ENCODE measurements at places on chromosomes 7 and 10.

- no peak overlapping the region for H3K27ac ChIP-seq
- no peaks in the 10 kb centered on the region for H3K27me3 ChIP-seq
- no peak for DNase-seq
- H3K36me3 ChIP-seq = no peaks in the 10 kb centered on the region
- no peak overlapping the region for H3K4me3 ChIP-seq
These were observed 125.6 kb upstream of the TNRC18 start for GRCh38 chr7:5549096-5549763.

DNA sequence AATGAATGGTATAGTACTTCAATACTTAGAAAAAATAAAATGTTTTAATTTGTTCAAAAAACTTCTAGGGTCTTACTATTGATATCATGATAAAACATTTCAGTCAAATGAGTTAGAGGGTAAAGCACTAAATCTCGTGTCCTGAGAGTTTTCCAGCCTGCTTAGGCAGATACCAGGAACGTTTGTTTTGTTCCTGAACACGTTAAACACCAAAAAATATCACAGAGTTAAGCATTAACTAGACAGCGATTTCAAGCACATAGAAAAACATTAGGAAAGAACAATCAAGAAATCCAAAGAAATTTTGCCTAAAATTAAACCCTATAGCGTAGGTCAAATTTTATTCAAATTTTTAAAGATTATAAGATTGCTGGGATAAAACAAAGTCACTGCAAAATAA lies 204.6 kb upstream of the AGR3 start:
- H3K4me1 ChIP-seq = no peaks in the 10 kb centered on the region
- no peak overlapping the region for H3K4me3 ChIP-seq
- H3K36me3 ChIP-seq = no peaks in the 10 kb centered on the region
- H3K27me3 ChIP-seq = no peaks in the 10 kb centered on the region

DNA sequence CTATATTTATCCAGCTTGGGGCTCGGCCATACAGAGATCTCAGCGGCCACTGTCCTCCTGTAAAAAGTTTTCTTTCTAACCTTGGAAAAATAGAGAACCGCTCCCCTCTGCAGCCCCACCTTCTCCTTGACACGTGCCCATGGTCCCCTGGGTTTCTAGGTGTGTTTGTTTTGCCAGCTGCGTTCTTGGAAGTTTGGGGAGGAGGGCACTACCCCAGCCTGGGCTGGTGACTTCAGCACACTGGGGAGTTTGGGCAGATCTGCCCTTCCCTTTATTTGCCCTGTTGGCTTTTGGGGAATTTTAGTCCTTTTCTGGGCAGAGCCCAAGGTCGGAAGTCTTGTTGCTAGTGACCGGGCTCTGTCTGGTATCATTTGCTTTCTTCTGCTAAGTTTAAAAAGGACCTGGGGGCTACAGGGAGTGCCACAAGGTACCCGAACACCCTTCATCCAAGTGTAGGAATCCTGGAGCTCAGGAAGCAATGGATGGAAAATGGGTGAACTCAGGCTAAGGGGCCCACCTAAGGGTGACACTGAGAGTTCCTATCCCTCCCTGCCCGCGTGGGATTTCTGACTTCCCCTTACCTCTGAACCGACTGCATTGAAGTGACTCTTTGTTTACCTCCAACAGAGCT lies 1.7 kb downstream of the ADAMTS14 start:
- no peaks in the 10 kb centered on the region for H3K27me3 ChIP-seq
- H3K4me3 ChIP-seq = no peak overlapping the region
- no peak overlapping the region for H3K27ac ChIP-seq
- no peak for DNase-seq
- H3K36me3 ChIP-seq = no peaks in the 10 kb centered on the region
- peaks cover 16% of the 10 kb centered on the region for H3K4me1 ChIP-seq

DNA sequence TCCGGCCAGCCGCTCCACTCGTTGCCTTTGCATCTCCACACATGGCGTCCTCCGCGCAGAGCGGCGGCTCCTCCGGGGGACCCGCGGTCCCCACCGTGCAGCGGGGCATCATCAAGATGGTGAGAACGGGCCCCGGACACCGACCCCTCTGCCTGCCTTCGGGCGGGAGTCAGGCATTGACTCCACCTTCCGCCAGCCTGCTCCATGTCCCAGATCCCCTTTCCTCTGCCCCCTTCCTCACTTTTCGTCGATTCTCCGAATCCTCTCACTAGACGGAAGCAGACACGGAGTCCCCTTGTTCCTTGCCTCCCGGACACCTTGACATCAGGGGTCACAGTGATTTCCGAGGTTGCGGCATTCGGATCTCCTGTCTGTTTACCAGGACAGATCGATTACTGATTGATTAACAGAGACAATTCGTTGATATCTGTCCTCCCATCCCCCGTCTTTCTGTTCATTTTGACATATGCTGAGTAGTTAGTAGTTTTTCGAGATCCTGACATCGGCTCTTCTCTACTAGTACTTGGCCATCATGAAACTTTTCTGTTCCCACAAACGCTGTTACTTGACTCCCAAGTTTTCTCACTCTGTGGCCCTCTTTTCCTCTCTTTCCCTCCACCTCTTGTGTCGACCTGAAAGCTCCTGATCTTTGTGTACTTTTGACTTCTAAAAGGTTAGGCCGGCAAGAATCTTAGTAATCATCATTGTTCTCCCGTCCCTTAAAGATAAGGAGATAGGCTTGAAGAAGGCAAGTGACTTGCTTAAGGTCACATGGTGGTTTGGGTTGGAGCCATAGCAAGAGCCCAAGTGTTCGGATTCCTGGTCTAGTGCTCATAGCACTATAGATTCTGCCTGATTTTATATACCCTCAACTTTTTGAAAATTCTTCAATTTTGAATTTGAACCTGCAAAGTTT lies 597 bp downstream of the SND1 start:
- peak overlapping the region; percentile 94 for H3K4me3 ChIP-seq
- H3K36me3 ChIP-seq = no peaks in the 10 kb centered on the region
- peak overlapping the region; percentile 84 for H3K27ac ChIP-seq
- no peak for DNase-seq
- H3K4me1 ChIP-seq = peaks cover 22% of the 10 kb centered on the region
- H3K27me3 ChIP-seq = no peaks in the 10 kb centered on the region

DNA sequence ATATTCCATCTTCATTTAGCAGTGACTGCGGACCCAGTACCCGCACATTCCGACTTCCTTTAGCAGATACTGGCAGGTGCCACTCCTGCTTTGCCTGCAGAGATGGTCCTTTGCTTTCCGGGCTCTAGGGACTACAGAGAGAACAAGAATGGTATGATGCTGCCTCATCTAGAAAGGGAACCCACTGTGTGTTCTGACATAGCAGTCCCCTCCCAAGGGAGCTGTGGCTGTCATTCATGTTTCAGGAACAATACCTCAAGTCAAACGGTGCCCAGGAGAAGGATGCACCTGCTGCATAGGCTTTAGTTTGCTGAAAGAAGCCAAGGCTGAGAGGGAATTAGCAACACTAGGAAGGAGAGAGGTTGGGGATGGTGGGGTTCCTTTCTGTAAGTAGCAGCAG lies 15.9 kb upstream of the TMEM72 start:
- no peak for DNase-seq
- H3K27me3 ChIP-seq = no peaks in the 10 kb centered on the region
- no peaks in the 10 kb centered on the region for H3K36me3 ChIP-seq
- no peak overlapping the region for H3K4me3 ChIP-seq

GRCh38 chr7:94933256-94933990 lies 26.0 kb downstream of the PPP1R9A start:
- H3K36me3 ChIP-seq = no peaks in the 10 kb centered on the region
- H3K4me1 ChIP-seq = no peaks in the 10 kb centered on the region
- no peak overlapping the region for H3K4me3 ChIP-seq
- DNase-seq = no peak
- no peak overlapping the region for H3K27ac ChIP-seq
- no peaks in the 10 kb centered on the region for H3K27me3 ChIP-seq
